ENCODE measurements at places on chromosomes 2 and 18.
A peak's percentile ranks its signal among the peaks of the same experiment; 100 is the strongest.

DNA sequence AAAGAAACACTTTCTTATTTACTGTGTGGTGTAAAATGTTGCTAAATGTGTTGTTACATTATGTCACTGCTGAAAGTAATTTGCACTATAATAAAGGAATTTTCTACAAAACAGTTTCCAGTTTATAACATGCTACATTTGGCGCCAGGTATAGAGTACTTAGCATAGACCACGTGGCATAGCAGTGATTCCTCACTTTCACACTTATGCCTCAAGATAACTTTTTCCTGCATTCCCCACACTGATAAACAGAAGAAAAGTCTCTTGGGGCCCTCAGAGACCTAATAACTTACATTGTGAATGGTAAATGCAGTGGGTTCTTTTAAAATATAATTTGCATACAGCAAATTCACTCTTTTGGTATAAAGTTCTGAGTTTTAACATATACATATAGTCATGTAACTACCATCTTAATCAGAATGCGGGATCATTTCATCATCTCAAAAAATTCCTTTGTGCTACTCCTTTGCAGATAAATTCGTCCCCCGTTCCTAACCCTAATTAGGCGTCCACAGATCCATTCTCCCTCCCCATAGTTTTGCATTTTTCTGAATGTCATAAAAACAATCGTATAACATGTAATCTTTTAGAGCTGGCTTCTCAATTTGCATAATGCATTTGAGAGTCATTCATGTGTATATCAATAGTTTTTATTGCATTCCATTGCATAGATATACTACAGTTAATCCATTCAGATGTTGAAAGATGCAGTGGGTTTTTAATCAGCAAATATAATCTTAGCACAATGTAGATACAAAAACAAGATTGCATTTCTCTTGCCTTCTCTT, 7.5 kb downstream of the LGALSL start:
- no peak for DNase-seq

- no peak for DNase-seq
Observed at GRCh38 chr2:60350791-60351190, 202.7 kb downstream of the BCL11A start.

GRCh38 chr2:50820176-50820575, 211.8 kb downstream of the NRXN1 start:
- DNase-seq: no peak

DNA sequence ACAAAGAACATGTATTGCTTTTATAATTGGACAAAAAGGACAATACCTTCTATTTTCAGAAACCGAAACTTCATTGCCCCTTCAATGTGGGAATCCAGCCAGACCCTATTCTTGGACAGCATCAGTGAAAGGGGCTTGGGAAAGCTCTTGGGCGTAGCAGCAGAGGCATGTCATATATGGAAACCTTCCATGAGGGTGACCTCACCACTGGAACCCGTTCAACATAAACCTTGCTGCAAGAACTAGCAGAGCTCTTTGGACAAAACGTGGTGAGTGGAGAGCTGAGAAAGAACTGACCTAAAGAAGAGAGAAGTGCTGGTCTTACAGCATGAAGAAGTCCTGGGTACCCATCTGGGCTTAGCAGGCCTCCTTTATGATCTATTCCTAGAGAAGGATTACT, 22.7 kb upstream of the ACTG2 start:
- peak; percentile 84 for DNase-seq

DNA sequence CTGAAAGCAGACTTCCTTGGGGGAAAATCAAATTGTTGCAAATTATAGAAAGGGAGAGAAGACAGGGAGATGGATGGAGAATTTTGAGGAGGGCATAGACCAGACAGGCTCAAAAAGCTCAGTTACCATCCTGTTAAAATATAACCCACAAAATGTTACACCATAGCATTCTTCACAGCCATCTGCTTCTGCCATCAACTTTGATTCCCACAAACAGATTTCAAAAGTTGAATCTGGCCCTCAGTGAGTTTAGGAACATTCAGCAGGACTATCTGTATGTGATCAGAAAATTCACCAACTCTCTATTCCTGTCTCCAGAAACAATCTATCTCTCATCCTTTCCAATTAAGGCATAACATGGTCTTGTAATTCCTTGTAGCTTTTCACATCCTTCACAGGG, 159.8 kb upstream of the CCDC68 start:
- no peak for DNase-seq

DNA sequence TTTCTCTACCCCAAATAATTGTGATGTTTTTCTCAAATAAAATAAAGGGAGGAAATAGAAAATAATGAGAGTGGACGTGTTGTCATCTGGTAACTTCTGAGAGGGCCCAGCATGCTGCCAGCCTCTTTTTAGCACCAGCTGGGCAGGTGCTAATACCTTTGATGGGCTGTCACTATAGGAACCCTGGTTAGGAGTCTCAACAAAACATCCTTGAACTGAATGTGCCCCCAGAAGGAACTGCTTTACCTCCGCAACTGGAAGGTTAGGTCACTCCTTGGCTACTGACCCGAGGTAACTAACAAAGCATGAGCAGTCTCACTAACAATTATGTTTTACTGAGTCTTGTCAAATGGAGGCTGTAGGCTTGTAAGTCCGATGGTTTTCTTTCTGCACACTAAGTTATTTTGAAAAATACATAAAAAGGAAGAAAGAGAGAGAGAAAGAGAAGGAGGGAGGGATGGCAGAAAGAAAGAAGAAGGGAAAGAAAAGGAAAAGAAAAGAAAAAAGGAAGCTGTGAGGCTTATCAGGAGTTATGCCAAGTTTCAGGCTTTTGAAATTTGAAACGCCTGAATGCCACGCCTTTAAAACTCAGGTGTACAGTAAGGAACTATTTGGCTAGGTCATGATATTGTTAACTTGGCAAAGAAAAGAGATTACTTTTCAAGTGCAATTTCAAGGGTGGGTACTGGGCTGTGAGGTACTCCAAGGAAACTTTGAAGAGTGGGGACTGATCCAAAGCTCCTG, 91.0 kb downstream of the TGIF1 start:
- no peak for DNase-seq

GRCh38 chr2:105809097-105809473, 64.4 kb downstream of the NCK2 start:
- DNase-seq: no peak

GRCh38 chr2:1782514-1782913, 38.2 kb upstream of the PXDN start:
- DNase-seq: no peak

DNA sequence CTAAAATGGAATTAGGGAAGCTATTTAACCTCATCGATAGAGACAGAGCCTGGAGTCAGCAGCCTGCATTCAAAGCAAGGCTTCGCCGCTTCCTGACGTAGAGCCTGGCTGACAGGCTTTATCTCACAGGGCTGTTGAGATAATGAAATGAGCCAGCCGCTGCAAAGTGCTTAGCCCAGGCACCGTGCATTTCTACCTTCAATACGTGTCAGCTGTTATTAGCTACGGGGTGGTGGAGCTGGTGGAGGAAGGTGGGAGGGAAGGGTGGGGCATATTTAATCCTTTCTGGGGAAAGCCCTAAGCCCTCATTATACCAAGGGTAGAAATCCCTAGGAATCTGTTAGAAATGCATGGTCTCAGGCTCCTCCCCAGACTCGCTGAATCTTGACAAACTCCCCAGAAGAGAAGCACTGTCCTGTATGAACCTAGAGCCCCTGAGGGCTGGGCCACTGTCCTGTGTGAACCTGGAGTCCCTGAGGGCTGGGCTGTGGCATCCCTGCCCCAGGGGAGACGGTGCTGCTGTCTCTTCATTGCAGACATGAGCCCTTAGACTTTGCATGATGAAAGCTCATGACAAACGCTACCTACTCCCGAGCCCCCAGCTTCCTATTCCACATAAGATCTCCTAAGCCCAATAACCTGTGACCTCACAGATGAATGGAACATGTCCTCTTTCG, 72.4 kb downstream of the ALPK2 start:
- DNase-seq: no peak

DNA sequence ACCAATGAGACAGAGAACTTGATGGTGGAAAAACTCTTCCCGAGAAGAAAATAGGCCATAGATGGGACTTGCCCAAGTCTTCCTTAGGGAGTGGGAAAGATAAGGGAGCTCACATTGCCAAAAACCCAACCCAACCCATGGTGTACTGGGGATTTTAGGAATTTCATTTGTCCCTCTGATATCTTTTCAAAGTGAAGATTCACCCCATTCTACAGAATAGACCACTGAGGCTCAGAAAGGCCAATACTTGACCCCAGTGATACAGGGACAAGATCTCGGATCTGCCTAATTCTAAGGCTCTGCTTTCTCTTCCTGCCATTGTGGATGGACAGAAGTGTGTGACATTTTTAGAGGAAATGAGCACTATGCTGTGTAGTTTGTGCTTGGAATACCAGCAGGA, 159.0 kb downstream of the MYCN start:
- no peak for DNase-seq

DNA sequence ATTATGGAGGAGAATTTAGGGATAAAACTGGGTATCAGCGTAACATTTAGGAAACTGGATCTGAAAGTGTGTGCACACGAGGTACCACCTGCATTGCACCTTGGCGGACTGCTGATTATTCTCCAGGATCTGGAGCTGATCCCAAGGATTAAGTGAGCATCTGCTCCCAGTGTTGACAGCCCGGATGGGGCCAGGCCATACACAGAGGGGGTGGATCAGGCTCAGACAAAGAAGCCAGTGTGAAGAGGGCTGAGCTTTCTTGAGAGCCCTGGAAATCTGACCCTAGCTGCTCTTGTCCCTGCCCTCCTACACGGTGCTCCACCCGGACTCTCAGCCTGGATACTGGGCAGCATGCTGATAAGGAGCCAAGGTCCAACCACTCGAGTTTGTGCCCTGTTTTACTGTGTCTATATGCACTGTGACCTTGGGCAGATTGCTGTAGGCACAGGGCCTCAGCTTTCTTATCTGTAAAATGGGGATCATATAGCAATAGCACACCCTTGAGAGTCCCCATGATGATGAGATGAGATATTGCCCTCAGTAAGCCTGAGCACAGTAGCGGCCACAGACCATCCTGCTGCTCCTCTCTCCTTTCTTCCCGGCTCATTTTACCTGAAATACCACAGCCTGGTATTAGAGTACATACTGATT, 396.8 kb upstream of the CELF4 start:
- no peak for DNase-seq

GRCh38 chr2:217654168-217654567, 348.6 kb downstream of the TNS1 start:
- DNase-seq: no peak

- DNase-seq: no peak
Observed at GRCh38 chr2:132738223-132738622, 68.2 kb upstream of the LYPD1 start.

- peak; percentile 54 for DNase-seq
Observed at GRCh38 chr18:11849841-11850634, 1.2 kb upstream of the CHMP1B start.

DNA sequence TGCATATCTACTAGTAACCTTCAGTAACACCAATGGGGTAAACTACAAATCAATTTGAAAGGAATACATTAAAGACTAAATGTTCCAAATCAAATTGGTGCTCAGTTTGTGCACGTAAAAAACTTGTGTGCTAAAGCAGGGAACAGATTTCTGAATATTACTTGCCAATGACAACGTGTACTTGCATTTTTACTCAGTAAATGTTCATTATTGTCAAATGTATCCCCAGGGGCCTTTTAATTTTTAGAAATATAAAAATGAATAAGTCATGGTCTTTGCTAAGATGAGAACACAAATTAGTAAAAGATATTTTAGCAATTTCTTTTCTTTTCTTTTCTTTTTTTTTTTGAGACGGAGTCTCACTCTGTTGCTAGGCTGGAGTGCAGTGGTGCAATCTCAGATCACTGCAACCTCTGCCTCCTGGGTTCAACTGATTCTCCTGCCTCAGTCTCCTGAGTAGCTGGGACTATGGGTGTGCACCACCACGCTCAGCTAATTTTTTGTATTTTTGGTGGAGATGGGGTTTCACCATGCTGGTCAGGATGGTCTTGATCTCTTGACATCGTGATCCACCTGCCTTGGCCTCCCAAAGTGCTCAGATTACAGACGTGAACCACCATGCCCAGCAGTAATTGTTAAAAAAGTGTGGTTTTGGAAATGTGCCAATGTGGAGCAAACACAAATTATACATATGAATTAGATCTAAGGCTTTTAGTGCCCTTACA, 52.6 kb downstream of the PMAIP1 start:
- no peak for DNase-seq

DNA sequence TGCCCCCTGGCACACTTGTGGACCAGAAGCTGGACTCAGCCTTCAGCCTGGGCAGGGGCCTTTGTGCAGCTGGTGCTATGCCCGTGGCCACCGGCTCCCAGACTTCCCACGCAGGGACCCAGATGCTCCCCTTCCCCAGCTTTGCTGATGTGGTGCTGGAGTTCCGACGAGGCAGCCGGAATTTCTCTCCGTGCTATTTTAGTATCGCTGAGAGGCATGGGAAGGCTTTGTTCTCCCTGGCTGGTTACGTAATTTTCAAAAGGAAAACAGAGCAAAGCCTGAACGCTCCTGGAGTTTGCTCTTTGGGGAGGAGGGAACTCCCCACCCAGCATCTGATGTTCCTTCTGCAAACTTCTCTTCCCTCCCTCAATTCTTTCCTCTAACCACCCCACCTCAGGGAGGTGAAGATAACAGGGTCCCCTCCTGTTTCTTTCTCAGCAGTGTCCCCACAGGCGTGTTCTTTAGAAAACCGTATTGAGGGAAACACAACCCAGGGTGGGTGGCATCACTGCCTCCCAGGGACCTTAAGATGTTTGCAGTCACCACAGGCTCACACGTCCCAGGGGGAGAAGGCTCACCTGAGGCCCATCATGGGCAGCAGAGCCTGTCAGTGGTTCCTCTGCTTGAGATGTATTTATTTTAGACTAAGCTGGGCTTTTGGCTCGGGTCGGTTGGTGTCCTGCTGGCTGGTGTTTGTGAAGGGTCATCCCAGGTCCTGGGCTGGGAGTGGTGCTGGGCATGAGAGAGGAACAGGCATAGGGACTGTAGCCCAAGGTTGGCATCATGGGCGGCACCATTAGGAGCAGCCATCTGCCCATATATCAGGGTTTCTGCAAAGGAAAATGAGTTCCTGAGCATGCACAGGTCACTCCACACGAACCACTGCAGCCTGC, 95.0 kb downstream of the MAPK4 start:
- no peak for DNase-seq

GRCh38 chr2:205706769-205707381, 24.6 kb downstream of the NRP2 start:
- peak; percentile 69 for DNase-seq

DNA sequence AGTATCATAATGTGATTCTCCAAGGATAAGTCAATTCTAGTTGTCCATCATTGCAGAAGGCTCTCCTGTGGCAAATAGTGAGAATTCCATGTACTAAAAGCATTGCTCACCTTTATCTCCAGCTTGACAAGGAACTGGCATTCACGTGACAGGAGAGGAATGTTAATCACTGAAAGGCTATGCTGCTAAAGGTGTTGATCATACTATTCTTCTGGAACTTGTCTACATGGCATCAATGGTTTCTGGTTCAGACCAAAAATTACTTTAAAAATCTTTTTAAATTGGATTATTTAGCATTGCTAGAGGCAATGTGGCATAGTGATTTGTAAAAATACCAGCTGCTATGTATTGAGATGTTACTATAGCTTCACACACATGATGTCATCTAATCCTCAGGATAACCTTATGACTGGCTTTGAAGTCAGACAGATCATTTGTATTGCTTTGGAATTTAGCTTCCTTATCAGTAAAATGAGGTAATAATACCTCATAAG, 414.4 kb downstream of the MTX2 start:
- DNase-seq: no peak

- DNase-seq: no peak
Observed at GRCh38 chr18:3008541-3008940, 4.4 kb downstream of the LPIN2 start.
